Upper lobe of right lung (tissue), 1 donor: ENCODE measurements at places on chromosomes 16 and 17.

GRCh38 chr17:78888941-78889518 is 14.0 kb downstream of the CEP295NL start:
- no peak for DNase-seq

GRCh38 chr17:28973425-28973824 is 22.1 kb upstream of the PHF12 start:
- peak; percentile 77 for DNase-seq

DNA sequence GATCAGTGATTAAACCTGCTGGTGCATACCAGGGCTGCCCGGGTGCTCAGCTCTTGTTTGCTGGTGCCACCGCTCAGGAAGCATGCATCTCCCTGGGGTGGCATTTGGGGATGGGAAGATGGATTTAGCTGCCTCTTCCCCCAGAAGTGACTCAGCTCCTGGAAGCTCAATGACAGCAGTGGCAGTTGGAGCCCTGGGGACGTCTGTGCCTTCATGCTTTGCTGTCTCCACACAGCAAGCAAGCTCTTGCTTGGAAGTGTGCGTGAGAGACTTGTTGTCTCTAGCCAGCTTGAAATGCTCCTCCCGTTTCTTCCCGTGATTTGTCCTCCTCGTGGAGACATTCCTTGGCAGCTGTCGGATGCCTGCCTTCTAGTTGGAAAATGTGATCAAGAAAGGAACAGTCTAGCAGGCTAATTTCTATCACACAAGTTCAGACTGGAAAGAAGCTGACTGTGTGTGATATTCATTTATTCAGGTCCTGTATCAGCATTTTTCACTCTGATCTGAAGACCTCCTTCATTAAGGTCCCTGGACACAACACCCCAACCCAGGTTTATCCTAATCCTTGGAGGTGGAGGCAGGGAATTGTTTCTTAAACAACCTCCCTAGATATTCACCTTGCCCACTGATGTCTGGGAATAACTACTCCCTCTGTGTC is 73.0 kb downstream of the BMERB1 start:
- no peak for DNase-seq

DNA sequence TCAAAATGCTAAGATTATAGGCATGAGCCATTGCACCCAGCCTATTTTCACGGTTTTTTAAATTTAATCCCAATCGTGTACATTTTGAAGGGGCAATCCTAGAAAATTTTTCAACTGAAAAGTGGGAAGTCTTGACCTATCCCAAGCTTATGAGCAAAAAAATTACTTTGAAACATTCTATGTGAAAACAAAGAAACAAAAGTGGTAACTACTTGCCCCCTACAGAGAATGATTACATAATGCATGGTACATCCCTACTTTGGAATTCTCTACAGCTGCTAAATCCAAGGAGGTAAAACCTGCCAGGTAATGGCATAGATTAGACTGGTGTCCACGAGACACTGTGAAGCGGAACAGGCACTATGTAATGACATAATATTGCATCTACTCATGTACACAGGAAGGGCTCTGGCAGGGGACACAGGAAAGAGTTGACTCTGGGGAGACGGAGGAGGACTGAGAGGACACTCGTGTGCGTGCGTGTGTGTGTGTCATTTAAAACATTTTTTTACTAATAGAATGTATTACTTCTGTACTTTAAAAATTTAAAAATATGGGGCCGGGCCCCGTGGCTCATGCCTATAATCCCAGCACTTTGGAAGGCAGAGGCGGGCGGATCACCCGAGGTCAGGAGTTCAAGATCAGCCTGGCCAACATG is 15.7 kb downstream of the ASGR2 start:
- no peak for DNase-seq

- DNase-seq = peak; percentile 81
Measured at GRCh38 chr16:11915114-11915643, 577 bp downstream of the GSPT1 start.

GRCh38 chr17:48490451-48490892 is 40.3 kb downstream of the HOXB1 start:
- DNase-seq = no peak

- no peak for DNase-seq
Measured at GRCh38 chr16:81448154-81449131, 3.8 kb downstream of the CMIP start.

DNA sequence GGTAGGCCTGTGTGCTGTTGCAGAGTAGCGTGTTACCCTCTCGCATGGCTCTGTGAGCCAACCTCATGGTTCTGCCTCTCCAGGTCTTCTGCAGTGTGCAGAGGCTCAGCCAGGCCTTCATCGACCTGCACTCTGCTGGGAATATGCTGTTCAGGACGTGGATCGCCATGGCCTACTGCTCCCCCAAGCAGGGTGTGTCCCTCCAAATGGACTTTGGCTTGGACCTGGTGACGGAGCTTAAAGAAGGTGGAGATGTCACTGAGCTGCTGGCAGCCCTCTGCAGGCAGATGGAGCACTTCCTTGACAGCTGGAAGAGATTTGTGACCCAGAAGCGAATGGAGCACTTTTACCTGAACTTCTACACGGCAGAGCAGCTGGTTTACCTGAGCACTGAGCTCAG is 75.8 kb upstream of the ENDOV start:
- DNase-seq = peak; percentile 51
